ENCODE measurements at places on chromosomes 6 and 20. TPM values are rescaled to one million over a fixed set of nuclear protein-coding genes. Genes with fewer than 3 reads are reported as not detected.

Gene MUC21
- total RNA-seq, result not detected

Gene POLR1H
- total RNA-seq, result 24.3 TPM

Gene HLA-DQA2
- not detected for total RNA-seq

Gene PROCR
- total RNA-seq, result 53.8 TPM

Gene RNF217
- 10.6 TPM for total RNA-seq

Gene SCUBE3
- 2.5 TPM for total RNA-seq

Gene NKAIN2
- not detected for total RNA-seq

Gene BPIFB1
- not detected for total RNA-seq

Gene MKKS
- 9.8 TPM for total RNA-seq

Gene CYP39A1
- not detected for total RNA-seq

Gene PHACTR1
- 0.20 TPM for total RNA-seq

Gene DZANK1
- total RNA-seq, result 0.40 TPM

Gene THEMIS
- total RNA-seq, result not detected

Gene EDN3
- not detected for total RNA-seq

Gene C6orf58
- not detected for total RNA-seq

Gene UBE2V1
- total RNA-seq, result 29.6 TPM

Gene SRMS
- total RNA-seq, result not detected

Gene TINAG
- not detected for total RNA-seq

Gene RGS17
- total RNA-seq, result 0.20 TPM

Gene ACSS1
- total RNA-seq, result not detected

Gene GPX5
- total RNA-seq, result not detected

Gene VSX1
- total RNA-seq, result not detected

Gene SERPINB1
- 12.0 TPM for total RNA-seq

Gene LY6G6C
- not detected for total RNA-seq

Gene NFATC2
- not detected for total RNA-seq

Gene BPI
- not detected for total RNA-seq

Gene WDR46
- 246 TPM for total RNA-seq

Gene RHAG
- total RNA-seq, result not detected

Gene PXMP4
- 1.5 TPM for total RNA-seq

Gene TMEM200A
- not detected for total RNA-seq

Gene GDAP1L1
- not detected for total RNA-seq

Gene TXLNB
- total RNA-seq, result not detected

Gene FOXA2
- 0.35 TPM for total RNA-seq

Gene RBM39
- total RNA-seq, result 328 TPM

Gene MRS2
- 9.6 TPM for total RNA-seq

Gene CPXM1
- 1.2 TPM for total RNA-seq

Gene BANF2
- not detected for total RNA-seq

Gene SPATS1
- not detected for total RNA-seq

Gene ALDH5A1
- total RNA-seq, result 1.1 TPM

Gene NKX2-2
- total RNA-seq, result 3.1 TPM

Gene SEMG1
- not detected for total RNA-seq

Gene WFDC2
- not detected for total RNA-seq

Gene CRISP2
- total RNA-seq, result not detected

Gene WFDC12
- not detected for total RNA-seq

Gene ASIP
- total RNA-seq, result not detected

All from MG63 (cell line).